ENCODE measurements at places on chromosomes 13 and 19.

- no peak for DNase-seq
Observed at GRCh38 chr13:81247711-81248110, 906.8 kb upstream of the SPRY2 start.

GRCh38 chr13:77040835-77041234 is 13.9 kb upstream of the FBXL3 start:
- no peak for DNase-seq

GRCh38 chr19:34474233-34474989 is 7.1 kb upstream of the WTIP start:
- DNase-seq = no peak

DNA sequence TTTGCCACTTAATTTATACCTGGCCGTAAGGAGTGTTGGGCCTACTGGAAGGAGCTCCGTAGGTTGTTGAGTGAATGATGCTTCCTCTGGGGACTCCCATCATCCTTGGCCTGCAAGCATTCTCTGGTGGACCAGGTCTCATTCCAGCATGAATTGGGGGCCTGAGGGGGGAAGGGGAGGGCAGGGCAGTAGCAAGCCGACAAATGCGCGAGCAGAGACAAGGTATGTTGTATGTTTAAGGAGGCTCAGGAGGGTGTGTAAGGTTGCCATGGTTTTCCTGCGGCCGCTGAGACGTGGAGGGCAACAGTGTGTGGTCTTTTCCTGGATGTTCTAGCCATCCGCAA is 749 bp downstream of the ZNF264 start:
- DNase-seq = no peak

GRCh38 chr13:27926644-27927434 is 7.0 kb downstream of the PDX1 start:
- no peak for DNase-seq

DNA sequence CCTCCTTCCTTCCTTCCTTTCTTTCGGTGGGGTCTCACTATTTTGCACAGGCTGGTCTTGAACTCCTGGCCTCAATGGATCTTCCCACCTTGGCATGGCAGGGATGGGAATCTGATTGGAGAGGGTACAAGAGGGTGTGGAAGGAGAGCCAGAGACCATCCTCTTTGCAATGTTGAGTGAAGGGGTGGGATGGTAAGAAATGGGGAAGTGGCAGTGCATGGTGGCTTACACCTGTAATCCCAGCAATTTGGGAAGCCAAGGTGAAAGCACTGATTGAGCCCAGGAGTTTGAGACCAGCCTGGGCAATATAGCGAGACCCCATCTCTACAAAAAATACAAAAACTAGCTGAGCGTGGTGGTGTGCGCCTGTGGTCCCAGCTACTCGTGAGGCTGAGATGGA is 5.5 kb downstream of the BLOC1S3 start:
- DNase-seq = no peak

GRCh38 chr13:44088991-44089413 is 209.3 kb downstream of the LACC1 start:
- DNase-seq = no peak

GRCh38 chr13:27006519-27007161 is 165.0 kb downstream of the USP12 start:
- no peak for DNase-seq

DNA sequence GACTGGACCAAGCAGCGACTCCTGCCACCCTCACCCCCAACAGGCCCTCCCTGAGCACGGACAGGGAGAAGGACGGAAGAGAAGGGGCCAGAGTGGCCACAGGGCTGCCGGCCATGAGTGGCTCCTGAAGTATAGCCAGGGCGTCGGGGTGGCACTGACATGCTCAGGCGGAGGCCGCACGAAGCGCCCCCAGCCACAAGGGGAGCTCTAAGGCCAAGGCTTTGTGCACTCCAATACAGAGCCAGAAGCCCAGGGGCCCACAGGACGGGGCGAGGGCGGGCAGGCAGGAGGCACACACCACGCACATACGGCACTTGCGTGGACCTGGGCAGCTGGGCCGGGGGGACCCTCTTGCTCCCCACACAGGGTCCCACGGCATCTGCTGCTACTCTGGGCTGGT is 52.0 kb downstream of the KLF2 start:
- DNase-seq = no peak

GRCh38 chr13:31096654-31097302 is 64.9 kb downstream of the HSPH1 start:
- DNase-seq = no peak

DNA sequence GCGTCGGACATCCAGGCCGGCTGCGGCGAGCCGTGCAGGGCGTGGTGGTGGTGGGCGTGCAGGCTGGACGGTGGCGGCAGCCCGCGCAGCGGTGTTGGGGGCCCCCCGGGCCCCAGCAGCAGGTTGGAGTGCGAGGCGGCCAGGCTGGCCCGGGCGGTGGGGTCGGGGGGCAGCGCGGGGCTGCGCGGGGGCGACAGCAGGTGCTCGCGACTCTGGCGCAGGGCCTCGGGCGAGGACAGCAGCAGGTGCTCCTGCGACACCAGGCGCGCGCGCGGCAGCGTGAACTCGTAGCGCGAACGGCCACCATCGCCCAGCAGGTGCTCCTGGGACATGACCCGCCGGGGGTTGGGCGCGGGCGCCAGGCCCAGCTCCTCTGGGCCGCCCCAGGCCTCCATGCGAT is 9.8 kb downstream of the SHISA7 start:
- no peak for DNase-seq

GRCh38 chr13:95367309-95367843 is 66.1 kb upstream of the ABCC4 start:
- no peak for DNase-seq

DNA sequence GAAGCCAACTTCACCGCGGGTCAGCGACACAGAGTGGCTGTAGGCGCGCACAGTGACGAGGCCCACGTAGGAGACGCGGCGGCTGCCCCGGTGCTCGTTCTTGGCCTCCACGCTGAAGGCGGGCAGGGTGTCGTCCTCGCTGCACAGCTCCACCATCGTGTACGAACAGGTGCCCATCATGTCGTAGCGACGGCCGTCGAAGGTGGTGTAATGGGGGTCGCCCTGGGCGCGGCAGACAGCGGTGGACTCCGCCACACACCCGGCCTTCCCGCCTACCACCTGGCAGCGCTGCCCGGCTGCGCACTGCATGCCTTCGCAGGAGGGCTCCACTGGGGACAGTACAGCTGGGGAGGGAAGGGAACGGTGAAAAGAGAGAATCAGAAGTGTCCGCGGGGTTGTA is 10.0 kb downstream of the FCGBP start:
- no peak for DNase-seq

GRCh38 chr19:9552536-9553274 is 14.3 kb upstream of the ZNF426 start:
- DNase-seq = no peak

GRCh38 chr19:3836887-3837286 is 32.0 kb downstream of the ZFR2 start:
- peak; percentile 19 for DNase-seq

DNA sequence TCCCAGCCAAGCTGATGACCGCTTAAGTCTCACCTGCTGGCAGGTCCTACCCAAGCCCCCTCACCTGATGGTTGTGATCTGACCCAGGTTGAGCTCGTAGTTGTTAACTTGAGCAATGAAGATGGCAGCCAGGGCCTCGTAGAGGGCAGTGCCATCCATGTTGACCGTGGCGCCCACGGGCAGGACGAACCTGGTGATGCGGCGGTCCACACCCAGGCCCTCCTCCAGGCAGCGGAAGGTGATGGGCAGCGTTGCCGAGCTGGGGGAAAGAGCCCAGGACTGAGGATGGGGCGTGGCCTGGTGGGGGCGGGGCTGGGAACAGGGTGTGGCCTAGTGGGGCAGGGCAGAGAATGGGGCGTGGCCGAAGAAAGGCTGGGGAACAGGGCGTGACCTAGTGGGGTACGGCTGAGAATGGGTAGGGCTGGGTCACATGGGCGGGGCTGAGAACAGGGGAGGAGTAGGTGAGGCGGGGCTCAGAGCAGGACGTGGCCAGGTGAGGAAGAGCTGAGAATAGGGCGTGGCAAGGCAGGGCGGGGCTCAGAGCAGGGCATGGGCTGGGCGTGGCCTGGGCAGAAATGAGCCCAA is 12.9 kb downstream of the OR7C2 start:
- no peak for DNase-seq

- DNase-seq = no peak
Observed at GRCh38 chr13:22243469-22244163, 572.7 kb downstream of the FGF9 start.

- DNase-seq = no peak
Observed at GRCh38 chr13:46666727-46667456, 113.9 kb downstream of the LRCH1 start.

DNA sequence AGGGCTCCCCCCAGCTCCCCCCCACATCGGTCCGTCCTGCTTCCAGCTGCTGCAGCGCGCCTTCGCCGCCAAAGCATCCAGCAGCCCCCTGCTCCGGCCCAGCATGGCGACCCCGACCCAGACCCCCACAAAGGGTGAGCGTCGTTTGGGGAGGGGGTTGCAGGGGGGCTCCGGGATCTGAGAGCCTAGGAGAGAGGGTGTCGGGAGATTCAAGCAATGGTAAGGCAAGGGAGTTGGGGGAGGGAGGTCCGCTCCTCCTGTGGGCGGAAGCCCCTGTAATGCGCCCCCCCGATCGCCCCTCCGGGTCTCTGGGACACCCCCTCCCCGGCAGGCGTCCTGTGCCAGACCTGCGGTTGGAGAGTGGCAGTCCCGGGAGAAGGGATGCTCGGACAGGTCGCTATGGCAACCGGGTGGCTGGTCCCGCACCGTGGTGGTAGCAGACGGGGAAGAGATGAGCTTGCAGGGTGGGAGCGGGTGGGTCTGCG is at the start of gene FXYD7:
Gene FXYD7, plus strand, starts transcription at position 25 of the 485 bp plus-strand sequence. Its CDS starts 79 bp downstream, at position 104.
- no peak for DNase-seq

DNA sequence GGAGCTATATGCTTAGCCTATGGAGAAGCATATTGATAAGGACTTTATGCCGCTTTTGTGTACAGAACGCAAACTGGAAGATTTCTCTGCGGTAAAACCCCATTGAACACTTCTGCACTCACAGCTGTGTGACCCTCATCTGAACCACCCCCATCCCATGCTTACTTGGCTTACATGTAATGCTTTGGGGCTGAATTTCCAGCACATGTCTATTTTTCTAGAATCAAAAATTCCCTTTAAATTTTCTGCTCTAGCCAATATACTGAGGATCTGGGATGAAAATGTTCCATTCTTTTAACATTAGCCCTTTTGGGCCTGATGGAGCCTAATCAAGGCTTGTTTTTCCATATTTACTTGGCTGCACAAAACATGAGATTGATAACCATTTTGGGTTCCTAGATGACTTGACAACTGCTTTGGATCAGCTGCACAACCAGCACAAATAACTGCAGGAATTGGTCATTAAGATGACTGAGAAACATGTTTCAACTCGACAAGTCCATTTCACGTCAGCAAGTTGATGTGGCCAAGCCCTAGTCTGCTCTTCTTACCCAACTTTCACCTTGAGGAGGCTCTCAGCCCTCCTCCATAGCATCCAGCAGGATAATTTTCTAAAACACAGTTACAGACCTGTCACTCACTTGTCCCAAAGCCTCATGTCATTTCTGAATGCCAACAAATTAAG is 52.4 kb downstream of the TNFSF11 start:
- DNase-seq = no peak

GRCh38 chr13:66348745-66349690 is 881.1 kb downstream of the PCDH9 start:
- no peak for DNase-seq

- peak; percentile 44 for DNase-seq
Observed at GRCh38 chr19:32599736-32600157, 18.8 kb downstream of the PDCD5 start.

DNA sequence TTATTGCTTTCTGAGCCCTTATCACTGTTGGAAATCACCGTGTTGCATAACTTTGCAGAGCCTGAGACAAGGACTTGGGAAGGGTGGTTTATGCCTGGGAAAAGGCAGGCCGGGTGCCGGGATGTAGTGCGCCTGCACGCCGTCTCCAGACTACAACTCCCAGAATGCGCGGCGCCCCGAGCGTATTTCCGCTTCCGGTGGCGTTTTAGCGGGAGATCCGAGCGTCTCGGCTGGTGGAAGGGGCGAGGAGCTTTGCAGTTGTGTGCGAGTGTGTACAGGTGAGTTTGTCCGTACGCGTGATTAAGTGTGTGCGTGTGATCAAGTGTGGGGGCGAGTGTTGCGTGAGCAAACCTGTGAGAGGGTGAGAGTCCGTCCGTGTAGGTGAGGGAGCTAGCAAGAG is 75.4 kb downstream of the PEG3 start:
- no peak for DNase-seq

GRCh38 chr13:76799696-76800095 is 86.5 kb downstream of the KCTD12 start:
- no peak for DNase-seq

- no peak for DNase-seq
Observed at GRCh38 chr13:66994097-66994496, 236.0 kb downstream of the PCDH9 start.

DNA sequence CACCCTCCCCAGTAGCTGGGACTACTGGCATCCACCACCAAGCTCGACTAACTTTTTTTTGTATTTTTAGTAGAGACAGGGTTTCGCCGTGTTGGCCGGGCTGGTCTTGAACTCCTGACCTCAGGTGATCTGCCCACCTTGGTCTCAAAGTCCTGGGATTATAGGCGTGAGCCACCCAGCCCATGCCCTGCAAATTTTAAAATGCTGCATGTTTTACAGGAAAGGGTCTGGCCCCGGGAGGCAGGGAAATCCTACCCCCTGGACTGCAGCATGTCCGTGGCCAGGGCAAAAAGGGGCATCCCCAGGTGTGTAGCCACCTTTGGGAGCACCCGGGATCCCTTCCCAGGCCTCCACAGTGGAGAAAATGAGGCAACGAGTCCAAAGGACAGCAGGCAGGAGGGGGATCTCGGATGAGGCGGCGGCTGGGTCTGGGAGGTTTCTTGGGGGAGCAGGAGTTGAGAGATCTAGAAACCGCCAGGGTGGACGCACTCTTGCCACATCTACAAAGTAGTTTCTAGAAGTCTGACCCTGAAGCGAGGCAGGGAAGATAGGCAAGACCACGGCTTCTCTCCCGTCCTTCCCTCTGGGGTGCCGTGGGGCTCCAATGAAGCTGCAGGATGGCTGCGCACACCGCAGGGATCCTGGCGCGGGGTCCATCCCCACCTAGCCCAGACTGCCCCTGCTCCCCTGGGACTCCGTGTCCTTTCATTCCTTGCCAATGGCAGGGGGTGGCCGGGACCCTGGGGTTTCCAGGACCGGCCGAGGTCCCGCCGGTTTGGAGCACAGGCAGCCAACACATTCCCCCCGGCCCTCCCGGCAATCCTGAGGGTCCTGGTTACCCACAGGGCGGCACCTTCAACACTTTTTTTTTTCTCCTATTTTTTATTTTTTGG is 21.3 kb upstream of the ZBTB7A start:
- no peak for DNase-seq

GRCh38 chr13:80094526-80094925 is 246.4 kb downstream of the SPRY2 start:
- DNase-seq = no peak

DNA sequence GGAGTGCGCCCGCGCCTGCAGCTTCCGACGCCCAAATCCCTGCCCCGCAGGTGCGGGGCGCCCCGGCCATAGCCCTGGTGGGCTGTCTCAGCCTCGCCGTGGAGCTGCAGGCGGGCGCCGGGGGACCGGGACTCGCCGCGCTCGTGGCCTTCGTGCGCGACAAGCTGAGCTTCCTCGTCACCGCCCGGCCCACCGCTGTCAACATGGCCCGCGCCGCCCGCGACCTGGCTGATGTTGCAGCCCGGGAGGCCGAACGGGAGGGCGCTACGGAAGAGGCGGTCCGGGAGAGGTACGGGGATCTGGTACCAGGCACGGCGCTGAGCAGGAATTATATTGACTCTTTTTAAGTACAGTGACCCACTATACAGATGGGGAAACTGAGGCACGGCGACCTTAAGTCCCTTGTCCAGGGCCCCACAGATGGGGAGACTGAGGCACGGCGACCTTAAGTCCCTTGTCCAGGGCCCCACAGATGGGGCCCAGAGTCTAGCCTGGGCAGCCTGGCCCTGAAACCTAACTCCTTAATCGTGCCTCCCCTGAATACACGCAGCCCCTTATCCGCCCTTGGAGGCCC is 586 bp downstream of the MRI1 start:
- DNase-seq = peak; percentile 26

- DNase-seq = no peak
Observed at GRCh38 chr13:45109102-45109720, 11.1 kb upstream of the GTF2F2 start.
